ENCODE measurements at places on chromosomes 6 and 20. TPM values are rescaled to one million over a fixed set of nuclear protein-coding genes. Genes with fewer than 3 reads are reported as not detected.

DNA sequence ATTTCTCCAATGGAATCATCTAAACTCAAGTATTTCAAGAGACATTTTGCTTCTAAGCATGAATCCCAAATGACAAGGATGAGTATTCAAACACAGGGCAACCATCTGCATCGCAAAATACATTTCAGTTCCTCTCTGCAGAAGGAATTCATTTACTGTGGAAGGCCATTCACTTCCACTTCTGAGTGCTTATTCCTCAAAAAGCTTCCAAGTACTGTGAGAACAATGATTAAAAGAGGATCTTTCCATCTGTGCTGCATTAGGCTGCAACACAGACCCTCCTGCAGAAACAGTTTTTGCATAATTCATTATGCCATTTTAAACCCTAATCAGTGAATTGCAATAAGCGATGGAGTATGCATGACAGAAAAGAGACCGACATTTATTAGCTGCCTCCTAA is 52.5 kb downstream of the ARHGAP18 start:
- no peak for DNase-seq

- no peak for DNase-seq
These were observed 38.7 kb upstream of the AFDN start for GRCh38 chr6:167787896-167788562.

- DNase-seq: peak; percentile 65
These were observed 183.0 kb downstream of the THBS2 start for GRCh38 chr6:169070506-169071176.

DNA sequence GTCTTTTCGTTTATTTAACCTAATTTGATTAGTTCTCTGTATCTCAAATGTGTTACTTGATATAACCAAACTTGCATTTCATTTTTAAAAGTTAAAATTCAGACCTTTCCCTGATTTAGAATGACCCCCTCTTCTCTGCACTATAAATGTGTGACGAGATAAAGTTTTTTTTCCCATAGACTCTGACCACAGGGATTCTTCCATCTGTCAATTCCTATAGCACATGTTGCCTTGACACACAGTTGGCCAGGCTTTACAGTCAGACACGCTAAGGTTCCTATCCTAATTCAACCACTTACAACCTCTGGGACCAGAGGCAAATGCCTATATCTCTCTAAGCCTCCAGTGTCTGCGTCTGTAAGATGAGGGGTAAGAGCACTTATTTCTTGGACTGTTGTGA is 40.6 kb downstream of the KCNS1 start:
- no peak for DNase-seq

- peak; percentile 64 for DNase-seq
These were observed 34.4 kb upstream of the MRPS10 start for GRCh38 chr6:42251911-42252637.

DNA sequence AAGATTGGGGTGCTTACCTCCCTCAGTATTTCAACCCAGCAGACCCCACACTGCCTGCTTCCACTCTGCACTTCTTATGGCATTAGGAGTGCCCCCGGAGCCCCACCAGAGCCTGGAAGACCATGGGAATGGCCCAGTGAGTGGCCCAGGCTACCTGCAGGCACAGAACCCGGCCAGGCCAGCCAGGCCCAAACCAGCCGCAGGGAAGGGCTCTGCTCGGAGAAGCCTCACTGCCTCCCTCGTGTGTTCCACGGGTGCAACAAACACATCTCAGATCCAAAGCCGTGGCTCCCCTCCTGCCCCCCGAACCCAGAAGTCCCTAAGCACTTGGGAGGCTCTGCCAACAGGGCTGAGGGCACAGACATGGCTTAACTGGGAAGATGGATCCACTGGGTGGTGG is 283.9 kb downstream of the CDH4 start:
- no peak for DNase-seq

Gene CD24
- total RNA-seq: 1,843 TPM

DNA sequence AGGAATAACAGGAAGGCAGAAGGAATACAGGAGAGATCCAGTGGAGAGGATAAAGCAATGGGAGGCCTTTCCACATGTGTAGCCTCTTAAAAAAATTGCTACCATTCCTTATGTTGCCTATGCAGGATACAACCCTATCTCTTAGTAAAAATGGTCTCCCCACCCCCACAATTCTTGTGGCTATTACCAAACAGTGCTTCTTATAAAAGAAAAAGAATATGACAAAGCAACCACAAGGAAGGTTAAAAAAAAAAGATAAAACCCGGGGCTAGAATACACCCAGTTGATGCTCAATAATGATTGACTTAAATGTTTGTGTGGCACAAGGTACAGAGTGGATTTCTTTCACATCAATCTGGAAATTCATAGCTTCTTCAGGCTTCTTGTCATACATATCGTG is 250.9 kb downstream of the HIVEP2 start:
- no peak for DNase-seq

DNA sequence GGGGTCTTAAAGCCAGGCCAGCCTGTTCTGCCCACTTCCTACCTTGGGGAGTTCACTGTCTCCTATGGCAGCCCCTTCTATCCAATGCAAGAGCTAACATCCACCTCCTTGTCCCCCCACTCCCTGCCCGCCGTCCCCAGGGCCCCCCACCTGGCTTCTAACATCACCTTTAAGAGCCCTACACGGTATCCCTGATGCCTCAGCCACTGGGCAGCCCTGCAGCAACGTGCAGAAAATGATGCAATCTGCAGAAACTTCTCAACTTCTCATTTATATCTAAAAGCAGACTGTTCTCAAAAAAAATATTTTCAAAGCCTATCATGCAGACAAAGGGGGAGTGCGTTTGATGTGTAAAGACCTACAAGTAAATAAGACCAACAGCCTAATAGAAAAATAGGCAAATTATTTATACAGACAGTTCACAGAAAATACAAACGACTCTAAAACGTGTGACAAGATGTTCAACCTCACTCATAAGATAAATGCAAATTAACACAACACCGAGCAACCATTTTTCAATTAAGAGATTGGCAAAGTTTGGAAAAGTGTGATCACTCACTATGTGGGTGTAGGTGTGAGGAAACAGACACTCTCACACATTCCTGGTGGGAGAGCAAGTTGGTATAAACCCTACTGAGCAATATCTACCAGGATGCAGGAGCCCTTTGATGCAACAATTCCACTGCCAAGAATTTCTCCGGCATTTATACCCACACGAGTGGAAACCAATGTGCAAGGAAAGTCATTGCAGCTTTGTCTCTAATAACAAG is 15.1 kb upstream of the HCK start:
- DNase-seq: no peak

GRCh38 chr20:58590679-58591473 is 60.2 kb upstream of the STX16 start:
- DNase-seq: no peak

- DNase-seq: no peak
These were observed 78.6 kb downstream of the FAXC start for GRCh38 chr6:99270826-99271225.

Gene SLC12A5
- total RNA-seq: not detected

DNA sequence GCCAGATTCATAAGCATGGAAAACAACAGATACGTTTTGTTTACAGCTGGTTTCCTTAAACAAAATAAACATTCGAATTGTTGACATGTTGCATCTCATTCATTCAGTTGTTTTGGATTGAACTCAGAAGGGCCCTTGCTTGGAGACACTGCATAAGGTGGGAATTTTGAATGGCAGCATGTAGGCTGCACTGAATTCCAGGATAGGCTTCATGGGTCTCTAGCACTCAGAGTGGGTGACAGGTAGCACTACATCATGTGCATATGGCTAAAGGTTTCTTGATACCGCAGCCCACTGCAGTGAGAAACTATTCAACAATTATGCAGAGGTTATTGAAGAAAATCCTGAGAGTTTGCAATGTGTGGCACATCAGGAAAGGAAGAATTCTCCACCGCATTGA is 1.6 kb downstream of the BEND6 start:
- no peak for DNase-seq

- DNase-seq: peak; percentile 67
These were observed 42.3 kb downstream of the HIVEP2 start for GRCh38 chr6:142902636-142903053.

Gene RIPOR3
- total RNA-seq: 8.8 TPM

DNA sequence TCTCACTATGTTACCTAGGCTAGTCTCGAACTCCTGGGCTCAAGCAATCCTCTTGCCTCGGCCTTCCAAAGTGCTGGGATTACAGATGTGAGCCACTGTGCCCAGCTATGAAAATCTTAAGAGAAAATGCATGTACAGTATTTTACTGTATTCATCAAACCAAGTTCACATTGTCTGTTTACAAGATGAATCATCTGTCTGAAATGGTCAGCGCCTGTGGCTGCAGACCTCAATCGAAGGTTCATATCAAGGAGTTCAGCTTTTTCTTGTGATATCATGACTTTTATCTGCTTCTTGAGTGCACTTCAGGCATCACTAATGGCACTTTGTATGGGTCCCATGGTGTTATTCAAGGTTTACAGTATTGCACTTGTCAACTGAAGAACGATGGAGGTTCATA is 155.1 kb downstream of the SLC16A10 start:
- no peak for DNase-seq

DNA sequence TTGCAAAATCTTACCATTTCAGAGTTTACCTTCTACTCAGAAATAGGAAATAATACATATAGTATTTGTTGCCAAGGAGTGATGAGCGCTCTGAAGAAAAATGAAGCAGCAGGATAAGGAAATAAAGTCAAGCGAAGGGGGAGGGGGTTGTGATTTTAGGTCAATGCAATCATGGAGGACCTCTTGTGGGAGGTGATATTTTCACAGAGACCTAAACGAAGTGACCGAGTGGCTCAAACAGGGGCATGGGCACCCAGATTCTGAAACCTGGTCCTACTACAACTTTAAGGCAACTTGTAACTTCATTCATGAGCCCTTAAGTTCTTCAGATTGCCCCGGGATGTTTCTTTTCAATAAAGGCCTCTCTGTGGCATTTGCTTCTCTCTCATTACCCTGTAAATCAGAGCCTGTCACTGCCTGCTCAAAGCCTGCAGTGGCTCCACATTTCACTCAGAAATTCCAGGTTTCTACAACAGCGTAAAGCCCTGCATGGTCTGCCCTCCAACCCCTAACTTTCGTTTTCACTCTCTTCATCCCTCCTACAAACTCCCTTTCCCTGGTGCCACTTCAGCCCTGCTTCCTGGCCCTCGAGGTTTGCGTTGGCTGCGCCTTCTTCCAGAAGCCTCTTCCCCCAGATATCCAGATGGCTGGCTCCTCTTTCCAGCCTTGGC is 162.7 kb downstream of the TBC1D7 start:
- DNase-seq: no peak

GRCh38 chr6:44036196-44036595 is 91.1 kb downstream of the MRPL14 start:
- DNase-seq: no peak

Gene CUTA
- total RNA-seq: 18.9 TPM

Gene HLA-C
- 1,008 TPM for total RNA-seq

GRCh38 chr6:138795809-138796603 is at the start of gene ECT2L:
Gene ECT2L (plus strand): TSS chr6:138796087. CDS start chr6:138813275, 17,188 bp downstream.
- peak; percentile 83 for DNase-seq

GRCh38 chr6:54204921-54205591 is 93.8 kb downstream of the MLIP start:
- DNase-seq: no peak

DNA sequence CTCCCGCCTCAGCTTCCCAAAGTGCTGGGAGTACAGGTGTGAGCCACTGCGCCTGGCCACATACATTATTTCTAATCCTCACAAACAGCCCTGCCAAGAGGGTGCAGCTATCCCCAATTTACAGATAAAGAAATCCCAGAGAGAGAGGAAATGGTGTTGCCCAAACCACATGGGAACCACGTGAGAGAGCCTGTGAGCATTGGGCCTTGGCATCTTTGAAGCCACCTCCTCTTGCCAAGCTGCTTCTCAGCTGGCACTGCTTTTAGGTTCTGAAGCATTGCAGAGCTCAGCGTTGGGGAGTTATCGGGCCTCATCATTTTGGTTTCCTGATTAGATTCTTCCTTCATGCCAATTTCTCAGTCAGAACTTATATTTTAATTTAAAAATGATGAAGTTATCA is 80.3 kb downstream of the CTNNBL1 start:
- no peak for DNase-seq

Gene DNMT3B
- total RNA-seq: 6.8 TPM

Gene C2
- total RNA-seq: 4.6 TPM

- no peak for DNase-seq
These were observed 155.7 kb upstream of the SASH1 start for GRCh38 chr6:148186916-148187315.
